NCI-H446 (cell line): ENCODE measurements at places on chromosomes 3 and 15.
A peak's percentile ranks its signal among the peaks of the same experiment; 100 is the strongest.

DNA sequence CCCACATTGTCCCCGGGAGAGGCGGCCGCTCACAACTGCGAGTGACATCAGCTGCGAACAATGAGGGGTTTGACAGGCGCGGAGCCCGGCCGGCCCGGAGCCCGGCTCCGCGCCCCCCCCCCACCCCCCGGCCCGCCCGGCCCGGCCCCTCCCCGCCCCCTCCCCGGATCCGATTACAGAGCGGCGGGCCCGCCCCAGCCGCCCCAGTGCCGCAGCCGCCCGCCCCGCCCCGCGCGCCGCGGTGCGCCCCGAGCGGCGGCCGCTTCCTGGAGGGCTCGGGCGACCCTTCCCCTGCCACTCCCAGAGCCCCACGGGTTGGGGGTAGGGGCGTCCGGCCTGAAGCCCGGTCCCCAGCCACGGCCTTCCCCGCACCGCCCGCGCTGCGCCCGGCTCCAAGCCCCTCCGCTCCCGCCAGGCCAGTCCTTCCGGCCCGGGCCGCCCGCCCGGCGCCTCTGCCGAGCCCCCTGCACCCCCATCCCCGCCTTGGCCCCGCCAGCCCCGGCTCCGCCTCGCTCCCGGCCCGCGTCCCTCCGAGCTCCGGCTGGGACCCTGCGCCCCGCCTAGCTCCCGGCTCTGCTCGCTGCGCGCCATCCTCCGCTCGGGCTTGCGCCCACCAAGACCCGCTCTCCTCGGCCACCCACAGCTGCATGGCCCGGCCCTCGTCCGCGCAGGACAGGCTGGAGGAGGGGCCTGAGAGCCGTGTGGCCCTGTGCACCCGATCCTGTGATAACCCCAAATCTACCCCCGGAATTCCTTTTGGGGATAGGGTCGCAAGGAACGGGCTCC, at the start of gene PCBP4:
TSS of gene PCBP4 (minus strand) at position 71 of the 786 bp plus-strand sequence. CDS start 6,214 bp downstream, outside the sequence.
- no peak for DNase-seq

DNA sequence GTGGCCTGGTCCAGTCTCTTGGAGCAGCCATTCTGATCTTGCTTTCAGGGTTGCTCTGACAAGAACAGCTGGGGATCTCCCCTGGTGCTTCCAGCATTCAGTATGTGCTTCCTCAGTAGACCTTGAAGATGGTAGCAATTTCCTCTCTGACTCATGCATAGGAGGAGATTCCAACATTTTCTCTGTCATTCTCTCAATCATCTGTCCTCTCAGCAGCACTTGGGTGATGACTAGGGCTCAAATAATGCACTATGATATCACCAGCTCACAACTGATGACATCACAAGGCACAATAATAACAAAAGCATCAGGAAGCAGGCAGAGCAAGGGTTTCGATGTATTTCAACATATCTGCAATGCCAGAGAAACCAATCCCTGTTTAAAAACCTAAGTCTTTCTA, 52.7 kb downstream of the NFKBIZ start:
- DNase-seq: no peak

GRCh38 chr3:31926543-31926942, 54.5 kb downstream of the OSBPL10 start:
- DNase-seq: no peak

DNA sequence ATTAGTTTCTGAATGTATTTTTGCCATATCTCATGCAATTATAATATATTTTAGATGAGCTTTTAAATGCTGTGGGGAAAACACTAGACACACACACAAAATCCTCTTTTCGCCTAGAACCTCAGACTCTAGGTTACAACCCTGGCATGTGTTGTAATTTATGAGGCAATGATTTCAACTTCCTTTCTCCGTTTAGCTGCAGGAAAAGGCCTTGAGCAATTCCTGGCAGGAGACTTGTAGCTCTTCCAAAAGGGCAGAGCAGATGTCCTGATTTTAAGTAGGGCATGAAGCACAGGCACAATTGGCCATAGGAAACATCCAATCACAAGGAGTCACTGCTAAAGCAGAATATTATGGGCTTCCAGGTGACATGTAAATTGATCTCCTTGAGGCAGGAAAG, 82.0 kb downstream of the GPR156 start:
- peak; percentile 67 for DNase-seq

DNA sequence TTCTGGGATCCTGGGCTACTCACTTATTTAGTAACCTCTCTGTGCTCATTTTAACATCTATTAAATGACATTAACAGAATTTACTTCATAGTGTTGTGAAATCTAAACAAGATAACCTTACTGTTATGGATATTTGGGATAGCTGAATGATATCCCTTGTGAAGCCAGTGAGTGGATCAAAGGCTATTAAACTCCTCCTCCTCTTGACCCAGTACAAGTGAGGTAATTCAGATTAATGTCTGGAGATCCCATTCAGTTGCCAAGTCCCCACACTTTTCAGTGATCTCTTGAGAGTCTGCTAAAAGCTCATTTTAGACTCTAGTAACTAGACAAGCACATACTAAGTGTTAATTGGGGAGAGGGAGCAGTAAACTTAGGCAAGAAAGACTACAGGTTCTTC, 2.5 kb upstream of the ANKRD28 start:
- DNase-seq: no peak

GRCh38 chr3:143551761-143552160, 296.5 kb downstream of the SLC9A9 start:
- no peak for DNase-seq
